ENCODE measurements at places on chromosomes 1 and 21.

- peak; percentile 46 for DNase-seq
Observed at GRCh38 chr1:151720974-151721787, at the start of gene RIIAD1. Gene RIIAD1 (plus strand): TSS chr1:151721522. CDS start chr1:151721537, 15 bp downstream.

- peak; percentile 73 for DNase-seq
Observed at GRCh38 chr1:32250893-32251716, at the start of gene LCK. Gene LCK (plus strand): TSS chr1:32251265. CDS start chr1:32274330, 23,065 bp downstream.

DNA sequence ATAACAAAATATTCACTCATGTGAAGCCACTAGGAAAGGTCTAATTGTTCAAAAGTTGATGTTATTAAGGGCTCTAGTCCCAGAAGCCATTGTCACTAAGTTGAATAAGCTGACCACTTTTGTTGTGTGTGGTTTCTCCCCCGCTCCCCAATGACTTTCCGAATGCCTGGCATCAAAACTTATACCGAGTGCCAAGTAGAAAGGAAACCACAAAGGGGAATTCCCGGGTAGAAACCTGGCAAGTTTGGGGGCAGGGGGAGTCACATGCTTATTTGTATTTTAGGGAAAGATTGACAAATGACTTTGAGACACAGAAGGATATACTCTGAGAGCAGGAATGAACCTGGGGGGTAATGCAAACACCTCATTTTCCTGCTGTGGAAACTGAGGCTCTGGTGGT lies 154.1 kb downstream of the TGFBR3 start:
- DNase-seq = peak; percentile 18

- no peak for DNase-seq
Observed at GRCh38 chr1:159949123-159949522, 3.7 kb upstream of the IGSF9 start.

DNA sequence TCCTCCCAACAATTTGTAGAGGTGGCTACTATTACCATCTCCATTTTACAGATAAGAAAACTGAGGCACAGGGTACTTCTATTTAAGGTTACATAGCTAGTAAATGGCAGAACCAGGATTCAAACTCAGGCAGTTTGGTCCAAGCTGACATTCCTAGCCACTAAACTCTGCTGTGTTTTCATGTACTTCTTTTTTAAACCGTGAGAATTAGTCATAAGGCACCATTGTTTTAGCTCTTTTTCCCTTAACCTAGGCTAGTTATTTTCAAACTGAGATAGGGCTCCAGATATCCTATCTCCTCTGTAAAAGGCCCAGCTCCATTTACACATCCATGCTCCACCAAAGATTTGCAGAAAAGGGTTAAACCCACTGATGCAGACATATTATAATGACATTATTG lies 92.9 kb downstream of the PTPN14 start:
- DNase-seq = no peak

DNA sequence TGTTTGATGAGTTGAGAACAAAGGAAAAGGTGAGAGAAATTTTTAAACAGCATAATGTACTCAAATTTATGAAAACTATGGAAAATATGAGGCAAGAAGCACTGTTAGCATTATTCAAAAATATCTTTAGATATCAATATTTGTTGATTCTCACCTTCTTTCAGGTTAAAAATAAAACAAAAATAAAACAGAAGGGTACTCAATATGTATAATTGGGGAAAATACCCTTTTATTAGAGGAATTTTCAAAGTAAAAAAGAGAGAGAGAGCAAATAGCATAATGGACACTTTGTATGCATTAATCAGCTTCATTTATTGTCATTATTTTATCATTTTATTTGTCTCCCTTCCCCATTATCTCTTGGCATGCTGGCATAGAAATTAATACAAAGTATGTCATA lies 27.5 kb downstream of the MAP3K21 start:
- DNase-seq = no peak

Measured in CD4-positive, alpha-beta T cell treated with Interleukin-6 at 100 ng/mL for 8 hours (primary cell).